ENCODE measurements at places on chromosomes 2 and 18.

GRCh38 chr2:95734976-95735890 is 143.4 kb downstream of the TRIM43 start:
- no peaks in the 10 kb centered on the region for H3K27me3 ChIP-seq
- no peak for DNase-seq
- no peaks in the 10 kb centered on the region for H3K36me3 ChIP-seq

GRCh38 chr2:224941960-224942359 is 100.3 kb downstream of the DOCK10 start:
- no peak overlapping the region for H3K27ac ChIP-seq
- no peaks in the 10 kb centered on the region for H3K36me3 ChIP-seq
- no peak for DNase-seq
- H3K27me3 ChIP-seq, result no peaks in the 10 kb centered on the region
- no peak overlapping the region for H3K4me3 ChIP-seq
- peaks cover 83% of the 10 kb centered on the region for H3K4me1 ChIP-seq

DNA sequence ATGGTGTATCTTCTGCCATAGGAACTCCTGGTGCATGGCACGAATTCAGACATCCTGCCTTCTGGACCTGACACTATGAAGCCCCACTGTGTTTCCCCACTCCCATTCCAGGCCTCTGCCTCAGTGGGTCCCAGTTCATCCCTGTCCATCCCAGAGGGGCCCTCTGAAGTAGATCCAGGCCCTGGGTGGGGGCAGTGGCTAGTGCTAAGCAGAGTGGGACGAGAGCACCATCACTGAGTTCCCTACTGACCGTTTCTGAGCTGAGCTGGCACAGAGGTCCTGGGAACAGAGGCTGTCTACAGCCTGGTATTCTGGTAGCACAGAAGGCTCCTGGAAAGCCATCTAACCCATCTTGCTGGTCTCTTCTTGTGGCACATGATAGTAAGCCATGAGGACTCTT is 54.0 kb downstream of the ATOH8 start:
- H3K36me3 ChIP-seq, result no peaks in the 10 kb centered on the region
- H3K27me3 ChIP-seq, result peaks cover 2% of the 10 kb centered on the region
- no peaks in the 10 kb centered on the region for H3K4me1 ChIP-seq
- H3K4me3 ChIP-seq, result no peak overlapping the region

DNA sequence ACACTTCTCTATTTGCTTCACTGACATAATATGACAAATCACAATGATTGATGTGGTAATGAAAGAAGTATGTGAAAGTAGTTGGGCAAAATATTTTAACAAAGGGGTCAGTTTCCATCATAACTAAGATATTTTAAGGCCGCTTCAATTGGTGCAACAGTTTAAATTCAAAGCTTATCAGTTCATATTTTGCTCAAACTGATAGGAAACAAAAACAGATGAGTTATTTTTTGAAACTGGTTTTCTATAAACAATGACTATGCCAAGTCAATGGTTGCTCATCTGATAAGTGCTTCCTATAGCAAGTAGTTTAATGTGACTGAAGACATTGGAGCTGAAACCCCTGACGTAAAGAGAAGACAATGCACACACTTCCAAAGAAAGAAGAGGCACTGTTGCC is 1290.7 kb downstream of the SUCLG1 start:
- H3K27ac ChIP-seq, result no peak overlapping the region
- H3K27me3 ChIP-seq, result no peaks in the 10 kb centered on the region
- DNase-seq, result no peak
- no peaks in the 10 kb centered on the region for H3K36me3 ChIP-seq
- H3K4me1 ChIP-seq, result no peaks in the 10 kb centered on the region
- no peak overlapping the region for H3K4me3 ChIP-seq

- peaks cover 3% of the 10 kb centered on the region for H3K27me3 ChIP-seq
- no peaks in the 10 kb centered on the region for H3K4me1 ChIP-seq
- H3K36me3 ChIP-seq, result no peaks in the 10 kb centered on the region
- no peak for DNase-seq
- no peak overlapping the region for H3K4me3 ChIP-seq
Observed at GRCh38 chr2:2827761-2828221, 496.7 kb upstream of the MYT1L start.

DNA sequence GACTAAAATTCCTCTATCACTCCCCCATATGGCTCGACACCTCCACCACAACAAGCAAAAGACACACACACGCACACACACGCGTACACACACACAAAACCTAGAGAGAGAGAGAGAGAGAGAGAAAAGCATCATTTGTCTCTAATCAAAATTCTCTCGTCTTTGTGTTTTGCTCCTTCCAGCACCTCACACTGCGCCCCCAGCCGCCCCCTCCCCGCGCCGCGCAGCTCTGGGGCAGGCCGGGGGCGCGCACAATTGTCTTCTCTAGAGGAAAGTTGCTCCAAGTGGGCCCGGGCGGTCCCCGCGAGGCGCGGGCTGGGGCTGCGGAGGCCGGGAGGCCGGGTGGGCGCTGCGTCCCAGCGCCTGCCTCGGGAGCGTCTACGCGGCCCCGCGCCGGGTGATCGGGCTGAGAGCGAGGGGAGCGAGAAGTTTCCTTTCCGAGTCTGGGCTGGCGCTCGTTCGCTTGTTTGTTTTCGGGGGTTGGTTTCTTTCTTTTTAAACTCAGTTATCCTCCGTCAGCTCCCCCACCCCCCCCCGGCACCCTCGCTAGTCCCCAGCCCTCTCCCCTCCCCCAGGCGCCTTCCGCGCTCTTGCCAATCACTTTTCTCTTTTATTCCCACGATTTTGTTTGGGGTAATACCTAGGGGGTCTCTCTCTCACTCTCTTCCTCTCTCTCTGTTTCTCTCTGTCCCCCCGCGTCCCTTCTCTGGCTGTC is 4.1 kb downstream of the ZEB2 start:
- peak overlapping the region; percentile 42 for H3K27ac ChIP-seq
- DNase-seq, result peak; percentile 62
- H3K36me3 ChIP-seq, result peaks cover 6% of the 10 kb centered on the region
- peak overlapping the region; percentile 94 for H3K4me3 ChIP-seq
- H3K4me1 ChIP-seq, result peaks cover 54% of the 10 kb centered on the region
- no peaks in the 10 kb centered on the region for H3K27me3 ChIP-seq

GRCh38 chr18:59715966-59716369 is 18.7 kb upstream of the CCBE1 start:
- H3K27me3 ChIP-seq, result no peaks in the 10 kb centered on the region
- H3K36me3 ChIP-seq, result no peaks in the 10 kb centered on the region
- no peak overlapping the region for H3K4me3 ChIP-seq
- H3K27ac ChIP-seq, result no peak overlapping the region
- DNase-seq, result no peak

- H3K36me3 ChIP-seq, result no peaks in the 10 kb centered on the region
- H3K4me3 ChIP-seq, result no peak overlapping the region
- H3K27me3 ChIP-seq, result peaks cover 3% of the 10 kb centered on the region
- H3K27ac ChIP-seq, result no peak overlapping the region
Observed at GRCh38 chr2:9973690-9974089, 22.2 kb downstream of the GRHL1 start.

DNA sequence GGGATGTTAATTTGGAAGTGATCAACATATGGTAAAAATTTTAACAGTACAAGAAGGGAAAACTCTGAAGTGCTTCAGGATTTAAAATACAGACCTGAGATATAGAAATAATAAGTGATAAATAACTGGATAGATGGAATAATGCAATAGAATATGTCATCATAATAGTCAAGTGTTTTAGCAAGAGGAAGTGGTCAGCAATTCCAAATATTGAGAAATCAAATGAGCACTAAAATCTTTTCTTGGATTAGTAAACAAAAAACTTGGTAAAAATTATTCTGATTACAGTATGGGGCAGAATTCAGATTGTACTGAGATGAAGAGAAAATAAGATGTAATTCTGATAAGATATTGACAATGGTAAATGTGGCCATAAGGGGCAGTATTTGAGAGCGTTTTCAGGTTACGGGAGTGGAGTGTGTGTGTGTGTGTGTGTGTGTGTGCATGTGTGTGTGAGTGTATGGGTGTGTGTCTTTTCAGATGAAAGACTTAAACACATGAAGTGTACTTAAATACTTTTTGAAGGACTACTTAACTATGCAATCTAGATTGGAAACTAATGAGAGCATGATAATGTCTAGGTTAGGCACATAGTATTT is 217.9 kb upstream of the ITGA4 start:
- H3K27me3 ChIP-seq, result no peaks in the 10 kb centered on the region
- no peak overlapping the region for H3K4me3 ChIP-seq
- DNase-seq, result peak; percentile 20
- H3K27ac ChIP-seq, result no peak overlapping the region
- no peaks in the 10 kb centered on the region for H3K36me3 ChIP-seq

GRCh38 chr2:18484625-18485024 is 75.8 kb downstream of the RDH14 start:
- H3K4me3 ChIP-seq, result no peak overlapping the region
- no peaks in the 10 kb centered on the region for H3K27me3 ChIP-seq
- H3K4me1 ChIP-seq, result no peaks in the 10 kb centered on the region

DNA sequence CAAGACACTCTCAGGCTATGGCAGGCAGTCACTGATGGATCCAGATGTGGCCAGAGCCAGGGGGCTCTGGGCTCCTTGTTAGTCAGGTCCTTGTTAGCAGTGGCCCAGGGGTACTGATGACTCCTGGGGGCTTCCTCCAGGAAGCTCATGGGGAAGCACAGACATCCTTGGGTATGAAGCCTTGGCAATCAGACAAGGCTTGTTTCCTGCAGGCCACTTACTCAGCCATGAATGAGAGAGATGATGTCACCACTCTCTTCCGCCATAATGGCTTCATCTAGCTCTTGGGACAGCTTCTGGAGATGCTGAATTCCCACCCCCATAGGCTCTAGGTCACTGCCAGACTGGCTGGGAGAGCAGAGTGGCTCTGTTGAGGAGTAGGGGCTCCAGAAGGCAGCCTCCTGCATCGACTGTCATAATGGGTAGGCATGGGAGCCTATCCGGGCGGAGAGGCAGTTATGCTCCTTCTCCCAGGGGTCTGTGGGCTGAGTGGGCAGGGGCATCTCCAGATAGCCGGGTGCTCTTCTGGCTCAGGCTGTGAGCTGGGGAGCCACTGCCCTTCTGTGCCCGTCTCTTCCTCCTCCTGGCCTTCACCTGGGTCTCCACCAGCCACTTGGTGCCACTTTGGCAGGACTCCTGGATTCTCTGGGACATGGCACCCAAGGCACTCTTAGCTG is 40.2 kb upstream of the BMPR2 start:
- no peak for DNase-seq
- no peaks in the 10 kb centered on the region for H3K27me3 ChIP-seq
- no peaks in the 10 kb centered on the region for H3K36me3 ChIP-seq
- no peak overlapping the region for H3K27ac ChIP-seq

DNA sequence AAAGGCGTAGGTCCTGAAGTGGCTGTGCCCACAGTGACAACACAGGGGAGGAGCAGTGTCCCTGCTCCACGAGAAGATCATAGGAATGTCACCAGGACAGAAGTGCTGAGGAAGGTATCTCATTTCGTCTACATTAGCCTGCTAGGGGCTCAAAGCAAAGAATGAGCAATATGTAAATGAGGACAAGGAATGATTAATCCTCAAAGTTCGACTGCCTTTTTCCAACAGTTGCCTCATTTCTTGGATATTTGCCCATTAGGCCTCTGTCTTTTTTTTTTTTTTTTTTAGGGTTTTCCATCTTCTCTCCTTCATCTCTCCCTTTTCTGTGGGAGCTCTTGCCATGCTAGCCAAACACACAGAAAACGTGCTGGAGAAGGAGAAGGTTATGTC is 105.2 kb upstream of the ARHGAP28 start:
- no peak overlapping the region for H3K27ac ChIP-seq
- H3K4me1 ChIP-seq, result no peaks in the 10 kb centered on the region
- no peaks in the 10 kb centered on the region for H3K27me3 ChIP-seq
- no peak overlapping the region for H3K4me3 ChIP-seq
- no peak for DNase-seq

DNA sequence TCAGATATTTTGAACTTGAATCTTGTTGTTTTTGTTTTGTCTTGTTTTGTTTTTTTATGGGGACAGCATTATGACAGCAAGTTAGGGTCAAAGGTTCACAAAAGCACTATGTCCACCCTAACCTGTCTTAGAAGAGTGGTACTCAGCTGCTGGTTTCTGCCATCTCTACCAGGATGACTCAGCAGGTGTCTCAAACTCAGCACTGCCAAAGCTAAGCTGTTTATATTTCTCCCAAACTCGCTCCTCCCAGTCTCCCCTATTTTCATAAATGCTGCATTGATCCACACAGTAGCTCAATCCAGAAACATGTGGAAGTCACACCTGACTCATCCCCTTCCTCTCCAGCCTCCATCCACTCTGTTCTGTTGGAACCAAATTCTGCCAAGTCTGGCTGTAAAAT is 134.9 kb downstream of the ZBTB7C start:
- H3K27me3 ChIP-seq, result no peaks in the 10 kb centered on the region
- no peak overlapping the region for H3K27ac ChIP-seq
- DNase-seq, result no peak

DNA sequence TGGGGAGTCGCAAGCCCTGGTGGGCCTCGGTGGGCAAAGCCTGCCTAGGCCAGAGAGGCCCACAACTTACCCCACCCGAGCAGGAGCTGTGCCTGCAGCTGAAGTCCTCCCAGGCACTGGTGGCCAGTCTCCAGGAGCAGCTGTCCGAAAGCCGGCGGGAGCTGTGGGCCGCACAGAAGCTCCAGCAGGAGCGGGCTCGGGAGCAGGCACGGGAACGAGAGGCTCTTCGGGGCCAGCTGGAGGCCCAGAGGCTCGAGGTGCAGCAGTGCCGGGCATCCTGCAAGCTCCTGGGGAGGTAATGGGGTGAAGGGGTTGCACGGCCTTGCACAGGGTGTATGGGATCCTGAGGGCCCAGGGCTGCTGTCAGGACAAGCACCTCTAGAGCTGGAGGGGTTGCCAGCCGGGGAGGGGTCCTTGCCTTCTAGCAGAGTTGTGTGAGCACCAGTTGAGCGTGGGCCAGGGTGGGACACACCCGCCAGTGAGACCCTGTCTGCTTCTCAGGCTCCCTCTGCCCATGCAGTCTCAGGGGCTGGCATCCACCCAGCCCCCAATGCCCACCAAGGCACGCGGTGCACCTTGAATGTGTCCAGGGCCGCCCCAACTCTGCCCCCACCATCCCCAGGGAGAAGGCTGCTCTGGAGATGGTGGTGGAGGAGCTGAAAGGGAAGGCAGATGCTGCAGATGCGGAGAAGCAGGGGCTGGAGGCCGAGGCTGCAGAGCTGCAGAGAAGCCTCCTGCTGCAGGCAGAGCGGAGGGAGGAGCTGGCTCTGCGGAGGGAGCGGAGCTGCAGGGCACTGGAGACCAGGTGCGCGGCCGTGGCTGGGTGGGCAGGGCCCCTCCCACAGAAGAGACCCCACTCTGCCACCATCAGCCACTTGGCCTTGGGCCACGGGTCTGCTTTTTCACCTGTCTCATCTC is 27.2 kb downstream of the CROCC2 start:
- H3K36me3 ChIP-seq, result no peaks in the 10 kb centered on the region
- no peak overlapping the region for H3K27ac ChIP-seq
- peaks cover 2% of the 10 kb centered on the region for H3K27me3 ChIP-seq
- no peaks in the 10 kb centered on the region for H3K4me1 ChIP-seq
- no peak overlapping the region for H3K4me3 ChIP-seq

GRCh38 chr18:42310956-42311355 is 355.9 kb downstream of the PIK3C3 start:
- no peaks in the 10 kb centered on the region for H3K27me3 ChIP-seq
- H3K4me1 ChIP-seq, result no peaks in the 10 kb centered on the region
- no peaks in the 10 kb centered on the region for H3K36me3 ChIP-seq
- DNase-seq, result no peak
- no peak overlapping the region for H3K4me3 ChIP-seq
